GM23248 (cell line): ENCODE measurements at places on chromosomes 12 and 14. TPM values are rescaled to one million over a fixed set of nuclear protein-coding genes. Genes with fewer than 3 reads are reported as not detected.

DNA sequence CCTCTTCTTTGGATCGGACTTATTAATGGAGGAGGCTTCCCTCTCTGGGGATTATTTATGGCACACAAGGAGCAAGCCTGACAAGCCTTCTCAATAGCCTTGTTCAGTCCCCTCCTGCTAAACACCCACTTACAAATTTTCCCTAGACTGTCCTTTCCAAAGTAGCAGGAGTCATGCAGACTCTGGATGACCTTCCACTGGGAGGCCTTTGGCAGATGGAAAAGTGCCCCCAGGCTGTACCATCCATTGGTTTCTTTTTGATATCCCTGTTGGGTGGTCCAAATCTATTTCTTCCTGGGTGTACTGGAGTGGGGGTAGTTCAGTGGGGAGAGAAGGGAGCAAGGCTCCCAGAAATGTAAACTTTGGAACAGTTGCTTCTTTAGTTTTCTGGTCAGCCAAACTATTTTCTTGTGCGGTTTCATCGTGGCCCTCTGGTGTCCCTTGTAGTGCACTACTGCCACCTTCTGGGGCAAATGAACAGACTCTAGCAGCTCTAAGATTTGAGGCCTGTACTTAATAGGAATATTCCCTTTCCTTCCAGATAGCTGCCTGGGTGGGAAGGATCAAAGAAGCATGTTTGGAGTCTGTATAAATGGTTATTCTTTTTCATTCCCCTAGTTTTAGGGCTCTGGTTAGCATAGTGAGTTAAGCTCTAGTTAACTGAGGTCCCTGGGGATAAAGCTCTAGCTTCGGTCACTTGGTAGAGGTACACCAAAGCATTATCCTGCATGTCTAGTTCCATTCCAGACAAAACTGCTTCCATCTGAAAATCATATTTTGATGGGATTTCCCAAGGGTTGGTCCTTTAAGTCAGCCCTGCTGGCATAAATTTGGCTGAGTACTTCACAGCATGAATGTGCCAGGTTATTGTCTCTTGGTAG is 409.5 kb downstream of the SLC6A15 start:
- DNase-seq, result peak; percentile 81

DNA sequence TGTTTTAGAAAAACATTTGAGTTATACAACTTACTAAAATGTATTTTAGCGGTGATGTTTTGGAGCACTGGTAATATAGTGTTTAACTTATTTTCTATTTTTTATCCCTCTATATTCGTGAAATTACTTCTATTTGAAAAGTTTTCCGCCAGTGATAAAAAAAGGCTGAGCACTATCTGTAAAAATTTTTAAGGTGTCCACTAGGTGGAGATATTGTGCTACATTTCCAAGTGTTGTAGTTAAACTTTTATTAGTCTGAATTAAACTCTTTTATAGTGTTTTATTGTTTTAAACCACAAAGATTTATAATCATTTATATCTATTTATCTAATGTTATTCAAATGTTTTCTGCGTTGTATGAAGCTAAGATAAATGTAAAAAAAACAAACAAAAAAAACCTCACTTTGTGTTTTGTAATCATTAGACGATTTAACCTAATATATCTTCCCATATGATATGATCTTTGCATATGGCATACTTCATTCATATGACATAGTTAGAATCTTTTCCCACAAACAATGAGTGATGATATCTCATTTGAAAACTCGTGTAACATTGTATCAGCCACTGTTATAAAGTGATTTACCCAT is 11.8 kb downstream of the ALG10B start:
- peak; percentile 48 for DNase-seq

The WNT1 gene
- total RNA-seq, result not detected in 2 replicates

DNA sequence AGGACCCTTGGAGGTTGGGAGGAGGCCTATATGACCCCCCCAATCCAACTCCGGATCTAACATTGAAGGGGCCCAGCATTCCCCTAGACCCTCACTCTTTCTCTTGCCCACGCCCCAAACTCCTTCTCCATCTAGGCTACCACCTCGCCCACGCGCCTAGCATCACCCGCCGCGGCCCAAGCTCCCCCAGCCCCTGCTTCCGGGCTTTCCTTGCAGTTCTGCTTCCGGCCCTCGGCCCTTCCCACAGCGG is 445 bp downstream of the CERS5 start:
- peak; percentile 74 for DNase-seq

DNA sequence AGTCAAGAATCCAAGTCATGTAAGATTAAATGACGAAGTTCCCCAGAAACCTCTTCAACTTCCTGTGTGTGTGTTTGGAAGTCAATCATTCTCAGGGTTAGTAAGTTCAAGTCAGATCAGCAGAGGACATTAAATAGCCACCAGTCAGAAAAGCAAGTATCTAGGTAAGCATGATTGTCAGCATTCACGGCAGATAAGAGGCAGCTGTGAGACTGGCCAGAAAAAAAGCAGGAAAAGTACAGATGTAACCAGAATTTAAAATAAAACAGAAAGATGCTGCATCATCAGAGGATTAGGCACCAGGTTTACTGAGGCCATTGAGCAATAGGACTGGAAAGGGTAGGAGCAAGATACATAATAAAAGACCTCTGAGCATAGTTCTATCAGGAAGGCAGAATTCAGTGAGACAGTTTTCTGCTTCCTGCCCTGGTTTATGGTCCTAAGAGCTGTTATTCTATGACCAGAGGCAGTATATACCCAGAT is 606.9 kb downstream of the FSCB start:
- no peak for DNase-seq

DNA sequence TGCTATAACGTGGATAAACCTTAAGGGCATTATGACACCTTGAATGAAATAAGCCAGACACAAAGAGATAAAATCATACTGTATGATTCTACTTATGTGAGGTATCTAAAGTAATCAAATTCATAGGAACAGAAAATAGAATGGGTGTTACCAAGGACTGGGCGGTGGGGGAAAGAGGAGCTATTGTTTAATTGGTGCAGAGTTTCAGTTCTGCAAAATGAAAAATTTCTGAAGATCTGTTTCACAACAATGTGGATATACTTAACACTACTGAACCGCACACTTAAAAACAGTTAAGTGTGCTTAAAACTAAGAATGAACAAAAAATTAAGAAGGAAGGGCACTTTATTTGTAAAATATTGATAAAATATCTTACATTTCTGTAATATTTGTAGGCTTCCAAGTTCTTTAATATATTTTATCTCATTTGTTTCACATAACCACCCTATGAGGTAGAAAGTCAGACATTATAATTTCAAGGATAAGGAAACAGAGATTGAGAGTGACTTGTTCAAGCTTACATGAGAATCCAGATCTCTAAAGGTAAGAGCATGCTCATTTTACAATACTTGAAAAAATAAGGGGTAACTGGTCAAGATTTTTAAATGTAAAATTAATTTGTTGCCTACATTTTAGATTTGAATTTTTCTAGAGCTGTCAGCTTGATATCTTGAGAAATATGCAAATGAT is 14.9 kb downstream of the LTA4H start:
- no peak for DNase-seq

DNA sequence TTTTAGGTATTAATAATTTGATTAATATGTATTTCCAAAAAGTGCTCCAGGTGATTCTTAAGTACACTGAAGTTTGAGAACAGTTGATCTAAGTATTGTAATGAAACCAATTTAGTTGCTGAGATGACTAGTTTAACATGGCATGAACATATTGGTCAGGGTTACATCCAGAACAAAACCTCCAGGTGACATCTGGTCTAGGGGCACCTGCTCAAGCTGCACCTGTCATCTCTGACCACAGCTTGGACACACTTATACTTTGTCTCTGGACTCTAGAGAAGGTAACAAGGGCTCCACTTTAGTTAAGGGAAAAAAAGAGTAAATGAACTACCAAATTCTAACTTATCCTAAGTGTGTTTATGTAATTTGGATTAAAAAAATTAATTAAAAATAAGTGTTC is 8.1 kb downstream of the ARID2 start:
- DNase-seq, result no peak

The DHH gene
- total RNA-seq, result not detected in 2 replicates

The NAA30 gene
- total RNA-seq, result 23.9 and 30.0 TPM in 2 replicates

- DNase-seq, result no peak
Observed at GRCh38 chr12:101594700-101595099, at the start of gene MYBPC1. MYBPC1 (plus strand) TSS chr12:101594971; CDS start chr12:101595071, 100 bp downstream.

DNA sequence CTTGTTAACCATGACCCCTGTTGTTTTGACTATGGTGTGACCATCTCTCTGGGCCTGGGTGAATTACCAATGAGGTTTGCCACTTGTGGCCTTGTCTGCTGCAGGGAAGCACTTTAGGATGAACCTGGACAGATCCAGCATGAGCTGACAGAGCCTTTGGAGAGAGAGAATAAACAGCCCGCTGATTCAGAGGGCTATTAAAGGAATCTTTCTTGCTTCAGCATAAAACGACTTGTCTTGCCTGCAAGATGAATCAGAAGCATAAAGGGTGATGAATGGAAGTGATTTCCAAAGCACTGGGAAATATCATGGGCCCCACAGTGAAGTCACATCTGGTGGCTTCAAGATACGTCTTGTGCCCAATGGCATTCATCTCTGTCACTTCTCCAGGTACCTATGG is 69.0 kb upstream of the WSCD2 start:
- peak; percentile 6 for DNase-seq

DNA sequence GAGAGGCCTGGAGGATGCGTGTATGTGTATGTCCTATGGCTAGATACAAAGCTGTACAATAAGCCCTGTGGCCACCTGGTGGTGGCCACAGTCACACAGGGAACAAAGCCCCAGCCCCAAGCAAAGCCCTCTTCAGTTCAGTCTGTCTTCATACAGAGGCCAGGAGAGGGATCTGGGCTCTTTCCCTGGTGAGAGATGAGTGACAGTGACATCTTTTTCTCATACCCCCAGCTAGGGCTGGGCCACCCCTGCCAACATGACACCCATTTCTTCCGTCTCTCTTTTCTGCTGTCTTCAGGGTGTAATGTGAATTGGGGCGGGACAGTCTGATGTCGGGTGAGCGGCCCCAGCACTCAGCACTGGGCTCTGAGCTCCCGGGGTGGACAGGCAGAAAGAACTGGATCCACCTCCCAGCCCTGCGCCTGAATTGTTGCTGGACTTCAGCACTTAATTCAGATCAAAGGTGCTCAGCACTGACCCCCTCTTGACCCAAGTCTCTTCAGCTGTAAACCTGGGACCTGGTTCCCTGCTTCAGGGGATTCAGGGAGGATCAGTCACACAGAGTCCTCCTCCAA is 59.8 kb downstream of the SERPINA3 start:
- DNase-seq, result no peak

DNA sequence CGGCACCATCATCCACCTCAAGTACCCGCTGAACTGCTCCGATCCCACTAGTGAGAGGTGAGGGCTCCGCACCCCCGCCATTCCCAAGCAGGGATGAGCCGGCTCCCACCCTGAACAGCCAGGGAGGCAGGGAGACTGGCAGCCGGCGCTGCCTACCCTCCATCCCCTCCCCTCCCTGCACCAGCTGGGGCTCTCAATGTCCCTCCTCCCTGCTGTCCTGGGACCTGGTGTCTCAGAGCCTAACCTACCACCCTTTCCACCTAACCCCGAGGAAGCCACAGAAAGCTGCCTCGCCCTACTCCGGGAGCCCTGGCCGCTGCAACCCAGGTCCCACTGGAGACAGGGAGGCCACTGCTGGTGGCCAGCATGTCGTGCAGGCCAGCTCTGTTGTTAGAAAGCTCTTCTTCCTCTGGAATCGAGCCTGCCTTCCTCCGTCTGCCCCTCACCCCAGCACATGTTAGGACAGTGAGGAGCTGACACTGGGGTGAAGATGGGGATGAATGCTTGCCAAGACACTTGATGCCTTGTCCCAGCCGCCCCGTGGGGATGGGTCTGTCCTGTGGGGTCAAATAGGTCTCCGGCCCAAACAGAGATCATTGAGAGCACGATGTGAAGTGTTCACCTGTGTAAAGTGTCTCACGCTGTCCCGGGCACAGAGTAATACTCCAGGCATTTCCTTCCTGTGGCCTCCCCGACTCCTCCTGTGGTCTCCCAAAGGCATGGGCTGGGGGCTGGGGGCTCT is 1.1 kb downstream of the PTPN6 start:
- DNase-seq, result no peak

GRCh38 chr14:71333705-71334104 is 426.4 kb downstream of the PCNX1 start:
- no peak for DNase-seq

DNA sequence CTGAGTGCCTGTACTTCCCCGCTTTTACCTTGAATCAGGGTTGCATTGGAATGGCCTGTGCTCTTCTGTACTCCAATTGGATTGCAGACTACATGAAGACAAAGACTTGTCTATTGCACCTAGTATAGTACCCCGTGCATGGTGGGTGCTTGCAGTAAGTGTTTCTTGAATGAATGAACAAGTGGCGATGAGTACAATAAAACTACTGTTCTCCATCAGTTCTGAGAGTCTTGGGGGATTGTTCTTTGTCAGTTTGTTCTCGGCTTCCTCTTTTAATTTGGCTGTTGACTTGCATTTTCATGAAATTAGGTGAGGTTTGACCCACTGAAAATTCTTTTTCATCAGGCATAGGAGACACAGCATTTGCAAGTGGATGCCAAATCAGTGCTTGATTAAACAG is 34.1 kb downstream of the ERH start:
- no peak for DNase-seq

DNA sequence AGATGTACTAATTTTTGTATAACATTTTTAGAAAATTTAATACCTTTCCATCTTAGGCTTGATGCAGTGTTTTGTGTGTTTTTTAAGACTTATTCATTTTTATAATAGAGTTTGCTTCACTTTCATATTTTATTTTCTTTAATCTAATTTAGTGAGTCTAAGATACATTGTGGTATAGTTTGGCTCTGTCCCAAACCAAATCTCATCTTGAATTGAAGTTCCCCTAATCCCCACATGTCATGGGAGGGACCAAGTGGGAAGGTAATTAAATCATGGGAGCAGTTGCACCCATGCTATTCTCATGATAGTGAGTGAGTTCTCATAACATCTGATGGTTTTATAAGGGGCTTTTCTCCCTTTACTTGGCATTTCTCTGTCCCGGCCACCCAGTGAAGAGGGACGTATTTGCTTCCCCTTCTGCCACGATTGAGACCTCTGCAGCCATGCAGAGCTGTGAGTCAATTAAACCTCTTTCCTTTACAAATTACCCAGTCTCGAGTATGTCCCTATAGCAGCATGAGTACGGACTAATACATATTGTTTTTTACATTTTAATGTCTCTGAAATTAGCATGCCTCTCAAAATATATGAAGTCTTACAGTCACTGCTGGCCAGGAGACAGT is 34.9 kb downstream of the GABARAPL1 start:
- DNase-seq, result no peak

DNA sequence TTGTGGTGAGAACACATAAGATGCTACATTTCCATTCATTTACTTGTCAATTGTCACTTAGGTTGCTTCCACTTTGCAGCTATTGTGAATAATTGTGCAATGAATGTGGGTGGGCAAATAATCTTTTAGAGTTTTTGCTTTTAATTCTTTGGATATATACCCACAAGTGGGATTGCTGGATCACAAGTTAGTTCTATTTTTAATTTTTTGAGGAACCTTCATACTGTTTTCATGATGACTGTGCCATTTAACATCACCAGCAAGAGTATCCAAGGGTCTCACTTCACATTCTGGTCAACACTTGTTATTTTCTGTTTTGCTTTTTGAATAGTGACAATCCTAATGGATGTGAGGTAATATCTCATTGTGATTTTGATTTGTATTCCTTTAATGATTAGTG is 10.5 kb downstream of the CLEC6A start:
- DNase-seq, result no peak

GRCh38 chr14:50615552-50615951 is 52.6 kb downstream of the SAV1 start:
- no peak for DNase-seq

The PIANP gene
- total RNA-seq, result 0.11 TPM in 1 of 2 replicates, not detected in the other

The HOXC4 gene
- 2.2 and 3.4 TPM in 2 replicates for total RNA-seq

GRCh38 chr12:57722716-57723629 is 15.6 kb downstream of the AGAP2 start:
- no peak for DNase-seq
